Cardiac septum (tissue), 1 donor: ENCODE measurements at places on chromosomes 3 and 15. TPM values are rescaled to one million over a fixed set of nuclear protein-coding genes. Genes with fewer than 3 reads are reported as not detected.

Gene MAP6D1
- total RNA-seq: 2.3 TPM

GRCh38 chr15:91142106-91142744, 42.2 kb downstream of the SV2B start:
- DNase-seq: no peak

GRCh38 chr3:10232137-10232536, 16.1 kb upstream of the TATDN2 start:
- no peak for DNase-seq

DNA sequence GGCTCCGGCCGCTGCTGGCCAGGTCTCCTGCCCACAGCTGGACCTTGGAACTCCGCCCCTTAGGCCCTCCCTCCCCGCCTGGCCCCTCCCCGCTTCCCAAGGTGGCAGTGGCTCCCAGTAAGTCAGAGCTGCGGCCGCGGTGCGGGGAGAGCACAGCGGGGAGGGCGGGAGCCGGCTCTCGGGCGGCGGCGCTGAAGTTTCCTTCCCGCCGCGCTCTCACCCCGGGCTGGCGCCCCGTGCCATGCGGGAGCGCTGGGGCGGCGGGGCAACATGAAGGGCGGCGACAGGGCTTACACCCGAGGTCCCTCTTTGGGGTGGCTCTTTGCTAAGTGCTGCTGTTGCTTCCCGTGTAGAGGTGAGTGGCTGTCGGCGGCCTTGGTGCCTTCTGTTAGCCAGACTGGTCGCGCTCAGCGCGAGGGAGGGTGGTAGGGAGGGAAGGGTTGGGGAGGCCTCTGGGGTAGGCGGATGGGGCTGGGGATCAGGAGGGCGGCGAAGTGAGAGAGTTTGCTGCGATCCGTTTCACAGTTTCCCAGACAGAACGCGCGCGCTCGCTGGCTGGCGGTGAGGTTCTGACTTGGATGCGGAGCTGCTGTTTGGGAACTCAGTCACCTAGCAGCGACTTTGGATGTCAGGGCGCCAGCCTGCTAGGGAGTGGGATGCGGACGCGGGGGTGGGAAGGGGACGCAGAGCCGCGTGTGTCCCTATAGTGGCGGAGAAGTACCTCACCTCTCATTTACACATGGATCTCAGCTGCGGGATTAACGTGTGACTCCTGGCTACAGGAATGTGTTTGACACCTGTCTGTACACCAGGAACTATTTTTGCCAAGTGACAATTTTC, 145.5 kb upstream of the UMPS start:
- DNase-seq: peak; percentile 90

GRCh38 chr3:194935061-194935460, 249.4 kb downstream of the FAM43A start:
- DNase-seq: no peak

Gene CFAP44
- total RNA-seq: 2.1 TPM

Gene ZNF662
- 6.6 TPM for total RNA-seq

- DNase-seq: no peak
Measured at GRCh38 chr3:174958671-174959328, 99.7 kb downstream of the NAALADL2 start.

DNA sequence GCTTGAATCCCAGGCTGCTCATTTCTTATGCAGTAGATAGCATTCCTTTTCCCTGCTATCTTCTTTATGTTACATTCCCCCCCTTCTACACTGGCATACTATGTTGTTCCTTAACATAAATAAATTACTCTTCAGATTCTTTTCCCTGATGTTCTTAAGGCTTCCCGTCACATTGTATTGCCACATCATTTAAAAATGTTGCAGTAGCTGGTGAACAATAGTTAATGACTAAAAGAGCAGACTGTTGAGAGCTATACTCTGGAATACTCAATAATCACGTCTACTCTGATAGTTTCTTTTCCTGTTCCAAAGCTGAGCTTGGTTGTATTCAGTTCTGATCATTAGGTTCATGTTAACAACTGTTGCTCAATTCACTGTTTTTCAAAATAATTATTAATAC, 219.9 kb downstream of the CHST2 start:
- DNase-seq: no peak

DNA sequence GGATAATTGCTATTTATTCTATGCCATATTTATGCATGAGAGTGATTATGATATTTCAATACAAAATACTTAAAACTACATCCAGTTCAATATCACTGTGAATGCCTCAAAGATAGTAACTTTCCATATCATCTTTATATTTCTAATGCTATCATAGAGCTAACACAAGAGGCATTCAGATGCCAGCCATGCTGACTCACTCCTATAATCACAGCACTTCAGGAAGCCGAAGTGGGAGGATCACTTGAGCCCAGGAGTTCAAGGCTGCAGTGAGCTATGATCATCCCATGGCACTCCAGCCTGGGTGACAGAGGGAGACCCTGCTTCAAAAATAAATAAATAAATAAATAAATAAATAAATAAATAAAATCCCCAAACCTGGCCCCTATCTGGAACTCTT, 498.7 kb downstream of the EPHA3 start:
- DNase-seq: no peak

DNA sequence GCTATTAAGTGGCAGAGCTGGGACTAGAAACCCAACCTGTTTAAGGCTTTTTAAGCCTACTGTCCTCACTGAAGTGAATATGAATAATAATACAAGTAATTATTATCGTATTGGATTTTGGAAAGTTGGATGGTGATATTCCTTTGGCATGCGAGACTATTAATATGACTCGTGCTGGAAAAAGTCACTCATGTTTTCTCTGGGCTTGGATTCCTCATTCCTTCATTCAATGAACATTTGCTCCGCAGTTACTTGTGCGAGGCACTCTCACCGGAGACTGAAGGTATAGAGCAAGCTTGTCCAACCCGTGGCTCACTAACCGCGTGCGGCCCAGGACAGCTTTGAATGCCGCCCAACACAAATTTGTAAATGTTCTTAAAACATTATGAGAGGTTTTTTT, 694 bp downstream of the PLAAT1 start:
- no peak for DNase-seq

- no peak for DNase-seq
Measured at GRCh38 chr3:112364291-112364690, 31.3 kb downstream of the CD200 start.
